ENCODE measurements at places on chromosomes 16 and 17.

- H3K4me1 ChIP-seq = no peaks in the 10 kb centered on the region
- no peak overlapping the region for H3K27ac ChIP-seq
- DNase-seq = no peak
Observed at GRCh38 chr16:20866801-20867200, 33.4 kb downstream of the DCUN1D3 start.

DNA sequence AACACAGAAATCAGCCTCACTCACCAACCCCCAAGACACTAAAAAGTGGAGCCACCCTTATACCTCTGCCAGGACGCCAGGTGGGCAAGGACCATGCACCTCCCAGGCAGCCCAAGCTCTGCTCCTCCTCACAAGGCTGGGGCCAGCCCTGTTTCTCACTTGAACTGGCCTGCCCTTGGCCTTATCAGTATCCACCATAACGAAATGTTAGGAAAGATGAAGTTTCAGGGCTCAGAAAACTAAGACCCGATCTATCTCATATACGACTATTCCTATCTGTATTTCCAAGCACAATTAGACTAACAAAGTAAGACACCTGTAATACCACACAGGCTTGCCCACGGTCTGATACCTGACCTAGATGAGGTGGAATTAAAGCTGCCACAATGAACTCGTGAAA, 6.9 kb downstream of the FBXO31 start:
- H3K27ac ChIP-seq = no peak overlapping the region
- no peak for DNase-seq
- no peaks in the 10 kb centered on the region for H3K27me3 ChIP-seq
- H3K4me3 ChIP-seq = no peak overlapping the region
- H3K4me1 ChIP-seq = peaks cover 4% of the 10 kb centered on the region
- no peaks in the 10 kb centered on the region for H3K36me3 ChIP-seq

GRCh38 chr17:58333736-58334207, 5.2 kb upstream of the TSPOAP1 start:
- H3K4me3 ChIP-seq = peak overlapping the region; percentile 100
- H3K27me3 ChIP-seq = no peaks in the 10 kb centered on the region
- no peak for DNase-seq
- H3K27ac ChIP-seq = peak overlapping the region; percentile 97
- peaks cover 21% of the 10 kb centered on the region for H3K36me3 ChIP-seq

GRCh38 chr17:1882836-1883235, 53.0 kb downstream of the RPA1 start:
- no peak overlapping the region for H3K27ac ChIP-seq
- H3K27me3 ChIP-seq = no peaks in the 10 kb centered on the region
- peak; percentile 23 for DNase-seq
- peaks cover 32% of the 10 kb centered on the region for H3K36me3 ChIP-seq

- no peak overlapping the region for H3K27ac ChIP-seq
- H3K4me1 ChIP-seq = no peaks in the 10 kb centered on the region
- no peak for DNase-seq
- H3K36me3 ChIP-seq = no peaks in the 10 kb centered on the region
- no peak overlapping the region for H3K4me3 ChIP-seq
Observed at GRCh38 chr16:3907586-3907985, 27.1 kb upstream of the CREBBP start.

- no peaks in the 10 kb centered on the region for H3K36me3 ChIP-seq
- no peaks in the 10 kb centered on the region for H3K27me3 ChIP-seq
- no peak overlapping the region for H3K27ac ChIP-seq
- H3K4me1 ChIP-seq = no peaks in the 10 kb centered on the region
Observed at GRCh38 chr16:69494991-69495392, 70.6 kb downstream of the CYB5B start.

GRCh38 chr17:50771991-50772785, 4.9 kb upstream of the ANKRD40CL start:
- no peak overlapping the region for H3K4me3 ChIP-seq
- no peaks in the 10 kb centered on the region for H3K4me1 ChIP-seq
- no peaks in the 10 kb centered on the region for H3K36me3 ChIP-seq
- no peak overlapping the region for H3K27ac ChIP-seq
- H3K27me3 ChIP-seq = peaks cover 2% of the 10 kb centered on the region

GRCh38 chr16:11263737-11264136, 5.4 kb downstream of the TNP2 start:
- H3K36me3 ChIP-seq = no peaks in the 10 kb centered on the region
- H3K4me3 ChIP-seq = no peak overlapping the region
- H3K27ac ChIP-seq = peak overlapping the region; percentile 13
- DNase-seq = peak; percentile 20
- H3K27me3 ChIP-seq = no peaks in the 10 kb centered on the region

DNA sequence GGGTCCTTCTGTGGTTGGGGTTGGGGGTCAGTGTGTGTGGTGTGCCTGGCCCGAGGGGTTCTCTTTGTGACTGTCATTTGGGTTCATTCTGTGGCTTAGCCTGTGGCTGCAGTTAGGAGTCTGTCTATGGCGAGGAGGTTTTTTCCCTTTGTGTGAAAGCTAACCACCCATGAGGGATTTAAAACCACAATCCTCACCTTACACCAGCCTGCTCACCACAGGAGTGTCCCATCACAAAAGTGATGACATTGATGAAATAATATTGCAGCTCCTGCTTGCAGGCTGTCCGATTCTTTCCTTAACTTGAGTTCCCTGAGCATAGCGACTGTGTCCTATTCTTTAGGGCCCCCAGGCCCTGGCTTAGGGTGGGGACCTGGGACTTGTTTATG, 113.6 kb downstream of the RAP1GAP2 start:
- H3K4me1 ChIP-seq = no peaks in the 10 kb centered on the region
- peaks cover 3% of the 10 kb centered on the region for H3K36me3 ChIP-seq
- H3K4me3 ChIP-seq = no peak overlapping the region
- no peaks in the 10 kb centered on the region for H3K27me3 ChIP-seq

DNA sequence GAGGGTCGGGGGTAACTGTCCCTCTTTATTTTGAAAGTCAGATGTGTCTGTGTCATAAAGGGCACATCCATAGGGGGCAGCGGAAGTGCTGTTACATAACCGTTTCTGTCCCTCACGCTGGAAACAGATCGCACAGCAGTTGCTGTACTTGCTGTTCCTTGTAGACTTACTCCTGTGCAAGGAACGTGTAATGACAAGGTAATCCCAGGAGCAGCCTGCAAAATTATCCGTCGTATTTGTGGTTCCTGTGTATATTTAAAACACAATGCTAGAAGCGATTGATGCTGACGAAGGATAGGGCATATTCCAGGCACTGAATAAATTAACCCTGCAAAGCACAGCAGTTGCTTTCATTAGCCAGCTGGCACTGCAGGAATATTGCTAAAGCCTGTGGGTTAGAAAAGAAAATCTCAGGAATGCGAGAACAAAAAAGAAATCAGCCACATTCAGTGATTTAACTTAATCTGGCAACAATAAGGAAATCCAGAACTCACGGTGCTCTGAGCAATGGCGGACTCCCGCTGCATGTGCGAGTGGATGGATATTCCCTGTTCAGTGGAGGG, 76.2 kb downstream of the SPECC1 start:
- no peak overlapping the region for H3K27ac ChIP-seq
- peaks cover 5% of the 10 kb centered on the region for H3K4me1 ChIP-seq
- H3K36me3 ChIP-seq = no peaks in the 10 kb centered on the region
- no peak overlapping the region for H3K4me3 ChIP-seq

- no peak for DNase-seq
- peaks cover 5% of the 10 kb centered on the region for H3K4me1 ChIP-seq
- H3K4me3 ChIP-seq = no peak overlapping the region
Observed at GRCh38 chr17:10183931-10184930, 14.2 kb downstream of the GAS7 start.

- no peaks in the 10 kb centered on the region for H3K27me3 ChIP-seq
- no peak overlapping the region for H3K27ac ChIP-seq
- no peak for DNase-seq
- peaks cover 14% of the 10 kb centered on the region for H3K36me3 ChIP-seq
Observed at GRCh38 chr16:86531641-86532525, 21.6 kb downstream of the FOXF1 start.

GRCh38 chr17:48314716-48315115, 115.3 kb downstream of the SKAP1 start:
- H3K4me3 ChIP-seq = no peak overlapping the region
- no peaks in the 10 kb centered on the region for H3K27me3 ChIP-seq
- no peak for DNase-seq
- H3K27ac ChIP-seq = no peak overlapping the region
- no peaks in the 10 kb centered on the region for H3K4me1 ChIP-seq
- peaks cover 16% of the 10 kb centered on the region for H3K36me3 ChIP-seq

GRCh38 chr17:60463157-60463835, 41.0 kb downstream of the CHCT1 start:
- H3K36me3 ChIP-seq = peaks cover 71% of the 10 kb centered on the region
- H3K4me1 ChIP-seq = no peaks in the 10 kb centered on the region
- H3K27ac ChIP-seq = no peak overlapping the region
- DNase-seq = no peak

- H3K4me3 ChIP-seq = no peak overlapping the region
- no peaks in the 10 kb centered on the region for H3K27me3 ChIP-seq
- no peak overlapping the region for H3K27ac ChIP-seq
- DNase-seq = no peak
Observed at GRCh38 chr17:50963139-50963538, 97.0 kb upstream of the TOB1 start.

GRCh38 chr17:34874478-34874877, 86.8 kb downstream of the CCT6B start:
- no peaks in the 10 kb centered on the region for H3K36me3 ChIP-seq
- H3K4me1 ChIP-seq = no peaks in the 10 kb centered on the region
- no peak overlapping the region for H3K4me3 ChIP-seq
- no peak for DNase-seq
- H3K27me3 ChIP-seq = no peaks in the 10 kb centered on the region
- H3K27ac ChIP-seq = no peak overlapping the region
